ENCODE measurements at places on chromosomes 13 and 19.

GRCh38 chr19:31718898-31719297 lies 369.7 kb upstream of the TSHZ3 start:
- no peak for DNase-seq

GRCh38 chr19:10887616-10888367 lies 16.4 kb downstream of the CARM1 start:
- no peak for DNase-seq

GRCh38 chr19:18676692-18677091 lies 6.8 kb upstream of the CRTC1 start:
- no peak for DNase-seq

DNA sequence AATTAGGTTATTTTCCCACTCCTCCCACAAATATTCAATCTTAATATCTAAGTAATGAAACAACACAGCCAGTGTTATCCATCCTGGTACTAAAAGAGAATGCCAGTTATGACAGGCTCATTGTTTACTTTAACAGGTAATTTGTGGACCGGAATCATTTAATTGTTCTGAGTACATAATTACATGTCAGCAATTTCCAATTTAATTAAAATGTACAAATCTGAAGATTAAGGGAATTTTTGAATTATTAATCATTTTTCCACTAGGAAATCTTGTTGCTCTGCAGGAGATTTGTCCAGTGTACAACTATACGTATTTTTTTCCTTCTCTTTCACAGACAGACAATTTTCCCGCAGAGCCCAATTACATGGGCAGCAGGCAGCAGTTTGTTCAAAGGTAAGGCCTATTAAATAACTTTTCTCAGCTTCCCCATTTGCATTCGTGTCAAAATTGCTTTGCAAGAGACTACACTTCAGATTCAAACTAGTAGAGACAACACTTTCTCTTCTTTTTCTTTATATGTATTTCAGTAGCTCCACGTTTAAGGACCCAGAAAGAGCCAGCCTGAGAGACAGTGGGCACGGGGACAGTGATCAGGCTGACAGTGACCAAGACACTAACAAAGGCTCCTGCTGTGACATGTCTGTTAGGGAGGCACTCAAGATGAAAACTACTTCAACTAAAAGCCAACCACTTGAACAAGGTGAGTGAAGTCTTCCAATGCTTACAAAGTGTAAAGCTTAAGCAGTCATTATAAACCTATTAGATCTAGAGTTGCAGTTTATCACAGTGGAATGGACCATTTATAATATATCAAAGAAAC lies 34.8 kb downstream of the PCDH17 start:
- DNase-seq, result no peak

DNA sequence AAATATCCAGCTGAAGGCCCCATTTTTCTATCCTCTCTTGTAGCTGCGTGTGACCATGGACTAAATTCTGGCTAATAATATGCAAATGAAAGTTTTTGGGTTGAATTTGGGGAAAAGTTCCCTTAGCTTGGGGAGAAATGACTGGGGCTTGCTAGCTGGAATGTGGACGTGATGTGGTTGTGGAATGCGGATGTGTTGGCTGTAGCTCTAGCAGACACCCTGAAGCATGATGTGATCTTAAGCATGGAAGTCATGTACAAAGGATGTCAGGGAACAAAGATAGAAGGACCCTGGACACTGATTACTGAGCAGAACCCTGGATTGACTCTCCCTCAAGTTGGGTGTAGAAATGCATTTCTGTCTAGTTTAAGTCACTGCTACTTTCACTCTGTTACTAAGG lies 25.4 kb upstream of the SCEL start:
- DNase-seq, result no peak

DNA sequence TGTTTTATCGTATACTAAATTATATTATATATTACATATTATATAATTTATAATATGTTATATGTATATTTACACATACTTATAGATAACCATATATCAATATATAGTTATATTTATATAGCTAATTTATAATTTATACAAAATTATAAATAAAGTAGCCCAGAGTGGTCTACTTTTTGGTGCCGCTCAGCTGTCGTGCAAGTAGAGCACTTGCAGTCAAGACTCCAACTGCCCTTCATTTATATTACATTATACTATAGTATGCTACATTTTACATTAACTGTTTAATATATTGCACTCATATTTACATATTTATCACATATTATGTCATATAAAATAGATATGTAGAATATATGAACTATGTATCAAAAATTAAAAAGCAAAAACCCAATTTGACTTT lies 1124.7 kb upstream of the MIR17HG start:
- DNase-seq, result no peak

Measured in CD4-positive, alpha-beta T cell treated with Interleukin-21 for 1 hour (primary cell).